Hematopoietic multipotent progenitor cell (in vitro differentiated cells): ENCODE measurements at places on chromosomes 6 and 20. TPM values are rescaled to one million over a fixed set of nuclear protein-coding genes. Genes with fewer than 3 reads are reported as not detected.

DNA sequence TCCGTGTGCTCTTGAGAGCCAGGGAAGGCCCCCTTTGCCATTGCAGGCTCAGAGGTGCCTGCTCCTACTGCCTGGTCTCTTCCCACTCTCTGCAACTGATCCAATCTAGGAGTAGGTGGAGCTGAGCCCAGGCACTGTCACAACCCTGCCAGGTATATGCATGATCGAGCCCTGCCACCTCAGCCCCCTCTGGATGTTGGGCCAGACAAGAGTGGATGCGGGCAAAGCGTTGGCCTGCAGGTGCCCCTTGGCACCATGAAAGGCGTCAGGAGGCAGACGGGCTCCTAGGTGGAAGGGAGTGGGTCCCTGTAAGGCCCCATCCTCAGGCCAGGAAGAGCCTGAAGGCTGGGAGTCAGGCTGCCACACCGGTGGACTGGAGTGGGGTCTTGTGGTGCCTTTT lies 5.9 kb upstream of the OR14J1 start:
- DNase-seq = no peak

DNA sequence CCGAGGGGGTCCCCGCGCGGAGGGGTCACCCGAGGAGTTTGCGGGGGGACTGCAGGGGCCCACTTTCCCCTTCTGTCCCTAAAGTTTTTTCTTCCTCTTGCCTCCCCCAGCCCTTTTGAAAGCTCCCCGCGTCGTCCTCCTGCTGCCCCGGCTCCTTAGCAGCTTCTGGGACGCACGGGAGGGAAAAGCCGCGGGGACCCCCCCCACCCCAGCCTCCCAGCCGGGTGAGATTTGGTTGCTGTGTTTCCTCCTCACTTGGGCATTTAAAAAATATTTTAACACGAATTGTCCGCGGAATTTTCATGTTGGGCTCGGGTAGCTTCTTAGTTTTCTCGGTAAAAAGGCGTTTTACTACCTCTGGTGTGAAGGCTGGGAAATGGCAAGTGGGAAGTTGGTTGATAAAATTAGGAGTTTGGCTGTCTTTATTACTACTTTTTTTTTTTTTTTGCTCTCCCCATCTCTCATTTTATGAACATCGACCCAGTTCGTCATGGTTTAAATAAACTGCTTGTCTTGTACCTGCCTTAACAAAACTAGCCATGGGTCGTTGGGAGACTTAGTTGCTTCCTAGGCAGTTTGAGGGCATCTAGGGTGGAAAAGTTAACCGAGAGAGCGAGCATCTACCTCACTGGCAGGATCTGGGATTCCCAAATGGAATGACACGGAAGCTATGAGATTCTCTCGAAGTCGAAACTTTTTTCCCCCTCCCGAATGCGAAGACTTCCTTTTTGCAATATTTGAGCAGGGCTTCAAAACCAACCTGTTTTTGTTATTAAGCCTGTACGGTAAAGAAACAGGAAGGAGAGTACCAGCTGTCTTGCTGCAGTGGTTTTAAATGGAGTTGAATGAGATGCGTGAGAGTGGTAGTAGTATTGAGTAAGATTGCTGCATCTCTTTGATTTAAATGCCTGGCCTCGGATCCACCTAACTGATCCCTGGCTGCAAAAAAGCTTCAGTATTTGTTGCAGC lies 868 bp downstream of the NCOA3 start:
- DNase-seq = no peak

Gene C4B
- 4.6 TPM for total RNA-seq

DNA sequence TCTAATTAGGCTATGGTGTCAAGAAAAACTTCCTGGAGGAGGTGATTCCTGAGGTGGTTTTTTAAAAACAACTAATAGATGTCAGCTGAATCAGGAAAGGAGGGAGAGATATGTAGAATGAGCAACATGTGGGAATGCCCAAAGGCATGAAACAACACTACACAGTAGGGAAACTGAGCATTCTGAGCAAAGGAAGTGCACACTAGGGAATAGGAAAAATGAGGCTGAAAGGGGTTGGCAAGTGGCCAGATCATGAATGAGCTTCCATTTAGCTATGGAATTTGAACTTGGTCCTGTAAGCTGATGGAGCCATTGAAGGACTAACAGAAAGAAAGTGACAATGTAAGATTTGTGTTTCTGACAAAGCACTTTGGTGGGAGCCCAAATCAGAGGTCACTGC lies 16.9 kb upstream of the SLC35F1 start:
- DNase-seq = no peak

Gene PRSS16
- total RNA-seq = not detected

DNA sequence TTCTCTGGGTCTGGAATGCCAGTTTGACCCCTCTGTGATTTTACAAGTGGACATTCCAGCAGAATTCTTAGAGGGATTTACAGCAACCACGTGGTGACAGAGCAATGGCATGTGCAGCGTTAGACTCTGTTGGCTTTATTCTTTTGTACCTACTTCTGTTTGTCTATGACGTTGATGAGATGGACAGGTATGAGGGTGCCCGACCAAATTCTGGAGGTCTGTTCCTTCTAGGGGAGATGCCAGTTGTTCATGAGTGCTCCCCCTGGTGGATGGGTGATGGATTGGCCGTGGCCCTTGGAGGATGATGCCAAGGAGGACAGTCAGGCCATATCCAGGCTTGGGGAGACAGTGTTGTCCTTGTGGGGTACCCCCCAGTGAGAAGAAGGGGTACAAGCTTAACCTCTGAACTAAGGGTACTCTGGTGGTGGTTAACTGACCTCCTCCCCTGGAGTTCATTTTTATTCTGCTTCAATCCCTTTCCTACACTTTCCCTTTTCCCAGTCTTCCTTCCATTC lies 198.6 kb downstream of the DTNBP1 start:
- DNase-seq = peak; percentile 17

Gene PPIL1
- 17.8 TPM for total RNA-seq

Gene NNAT
- 2.2 TPM for total RNA-seq

Gene ADGRG6
- total RNA-seq = 57.1 TPM

Gene RAET1L
- not detected for total RNA-seq
